Astrocyte (in vitro differentiated cells and primary cell): ENCODE measurements at places on chromosomes 2 and 18. TPM values are rescaled to one million over a fixed set of nuclear protein-coding genes. Genes with fewer than 3 reads are reported as not detected.

The RAB10 gene
- 174 and 192 TPM in 2 replicates for total RNA-seq

The CTNNA2 gene
- 3.9 and 4.3 TPM in 2 replicates for total RNA-seq

The RAB6D gene
- total RNA-seq, result 0.43 and 0.70 TPM in 2 replicates

The POTEJ gene
- not detected in 2 replicates for total RNA-seq

The SLC9A4 gene
- total RNA-seq, result 0.07 and 0.09 TPM in 2 replicates

The ALPP gene
- 0.32 TPM in 1 of 2 replicates, not detected in the other for total RNA-seq

- no peak for DNase-seq
Observed at GRCh38 chr2:45000921-45001868, 8.1 kb downstream of the SIX2 start.

- peak; percentile 3 for DNase-seq
Observed at GRCh38 chr2:128026448-128027277, 1.2 kb downstream of the SAP130 start.

GRCh38 chr2:15808944-15809343 lies 131.4 kb upstream of the MYCN start:
- no peak for DNase-seq

- DNase-seq, result no peak
Observed at GRCh38 chr2:169265591-169265990, 96.7 kb downstream of the LRP2 start.

DNA sequence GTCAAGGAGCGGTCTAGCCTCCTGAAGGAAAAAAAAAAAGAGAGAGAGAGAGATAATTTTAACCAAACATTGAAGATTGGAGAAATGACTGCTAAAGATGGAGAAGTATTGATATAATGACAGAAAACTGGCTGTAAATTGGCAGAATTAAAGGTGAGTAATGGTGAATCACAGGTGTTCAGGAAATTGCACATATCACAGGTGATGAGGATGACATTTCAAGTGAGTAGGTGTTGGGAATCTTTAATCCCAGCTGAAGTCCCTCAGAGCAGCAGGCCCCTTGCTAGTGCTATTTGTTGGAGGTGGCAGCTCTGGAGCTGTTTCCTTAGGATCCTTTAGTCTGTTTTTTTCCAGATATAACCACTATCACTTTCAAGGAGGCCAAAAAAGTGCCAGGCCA lies 678.4 kb upstream of the VRK2 start:
- DNase-seq, result no peak

DNA sequence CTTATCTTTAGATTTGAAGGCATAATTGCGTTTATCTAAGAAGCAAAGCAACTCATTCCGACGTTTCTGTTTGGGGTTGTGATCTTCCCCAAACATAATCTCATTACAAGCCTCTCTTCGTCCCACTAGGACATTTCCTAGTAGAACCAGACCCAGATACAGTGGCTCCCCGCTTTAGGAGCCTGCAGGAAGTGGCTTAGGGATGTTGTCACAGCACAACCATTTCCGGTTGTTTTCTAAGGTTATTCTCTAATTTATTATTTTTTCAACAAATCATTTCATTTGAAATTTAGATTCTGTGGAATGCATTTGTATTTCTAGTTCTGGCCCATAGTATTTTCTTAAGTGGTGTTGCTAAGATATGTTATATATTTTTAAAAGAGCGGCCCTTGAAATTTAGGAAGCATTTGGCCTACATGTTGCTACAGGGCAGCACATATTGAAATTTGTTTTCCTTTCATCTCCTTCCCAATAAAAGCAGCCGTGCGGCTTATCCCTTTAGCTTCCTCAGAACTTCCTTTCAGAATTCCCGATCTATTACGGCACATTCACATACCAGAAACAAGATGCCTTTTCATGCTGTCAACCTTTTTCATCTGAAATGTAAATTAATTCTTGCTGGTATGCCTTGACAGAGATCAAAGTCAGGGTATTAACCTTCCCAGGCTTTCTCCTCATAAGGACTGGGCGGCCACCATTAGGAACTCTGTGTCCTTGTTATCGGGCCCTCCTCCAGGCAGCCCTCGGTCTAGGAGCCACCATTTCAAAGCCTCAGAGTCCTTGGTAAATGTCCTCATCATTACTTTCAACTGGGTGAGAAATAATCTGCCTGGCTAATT lies 210.9 kb upstream of the SP5 start:
- no peak for DNase-seq

GRCh38 chr2:166057370-166058164 lies 70.3 kb downstream of the SCN1A start:
- DNase-seq, result peak; percentile 53

DNA sequence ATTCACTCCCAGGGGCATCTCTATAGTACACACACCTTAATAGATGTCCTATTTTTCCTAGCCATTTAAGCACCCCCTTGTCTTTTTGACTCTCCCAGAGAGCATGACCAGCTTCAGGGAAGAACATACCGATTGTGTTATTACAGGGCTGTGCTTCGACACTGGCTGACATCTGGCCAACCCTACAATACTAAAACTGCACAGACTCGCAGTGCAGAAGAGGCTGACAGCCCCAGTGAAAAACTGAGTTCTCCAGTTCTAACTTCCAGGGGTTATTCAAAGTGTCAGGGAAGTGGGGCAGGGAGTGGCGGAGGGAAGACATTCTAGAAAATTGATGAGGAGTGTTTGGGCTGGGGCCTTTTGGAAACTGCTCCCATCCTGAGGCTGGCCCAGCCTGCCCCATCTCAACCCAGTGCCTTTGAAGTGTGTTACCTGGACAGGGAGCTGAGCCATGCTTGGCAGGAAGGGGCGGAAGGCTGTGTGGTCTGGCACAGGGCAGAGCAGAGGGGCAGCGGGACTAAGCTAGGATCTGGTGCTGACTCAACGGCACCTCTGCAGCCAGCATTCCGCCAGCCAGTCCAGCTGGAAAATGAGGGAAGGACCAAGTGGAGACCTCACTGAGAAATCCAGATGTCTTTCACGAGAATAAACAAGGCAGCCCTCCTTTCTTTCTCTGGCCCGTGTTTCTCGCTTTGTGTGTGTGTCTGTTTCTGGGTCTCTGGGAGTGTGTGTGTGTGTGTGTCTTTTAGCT lies 15.4 kb upstream of the IGFBP5 start:
- peak; percentile 84 for DNase-seq

GRCh38 chr2:18380321-18380720 lies 180.1 kb downstream of the RDH14 start:
- DNase-seq, result no peak

DNA sequence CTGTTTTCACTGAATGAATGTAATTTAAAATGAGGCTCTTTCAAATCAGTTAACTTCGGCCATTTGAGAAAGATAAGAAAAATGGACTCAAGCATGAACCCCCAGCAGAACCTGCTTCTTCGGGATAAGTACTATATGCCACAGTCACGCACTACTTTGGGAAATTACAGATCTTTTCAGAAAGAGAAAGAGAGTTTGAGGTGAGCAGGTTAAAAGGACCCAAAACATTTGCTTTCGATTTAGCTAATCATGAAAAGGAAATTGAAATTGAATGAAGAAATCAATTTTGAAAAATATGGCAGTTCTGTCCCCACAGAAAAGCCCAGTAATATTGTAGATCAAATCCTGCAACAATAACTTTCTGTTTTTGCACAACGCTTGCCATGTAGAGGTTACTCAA lies 156.9 kb downstream of the GRB14 start:
- no peak for DNase-seq
